ENCODE measurements at places on chromosomes 7 and 10.
A peak's percentile ranks its signal among the peaks of the same experiment; 100 is the strongest.

GRCh38 chr10:71290331-71290730 lies 28.7 kb upstream of the SLC29A3 start:
- no peak for DNase-seq

DNA sequence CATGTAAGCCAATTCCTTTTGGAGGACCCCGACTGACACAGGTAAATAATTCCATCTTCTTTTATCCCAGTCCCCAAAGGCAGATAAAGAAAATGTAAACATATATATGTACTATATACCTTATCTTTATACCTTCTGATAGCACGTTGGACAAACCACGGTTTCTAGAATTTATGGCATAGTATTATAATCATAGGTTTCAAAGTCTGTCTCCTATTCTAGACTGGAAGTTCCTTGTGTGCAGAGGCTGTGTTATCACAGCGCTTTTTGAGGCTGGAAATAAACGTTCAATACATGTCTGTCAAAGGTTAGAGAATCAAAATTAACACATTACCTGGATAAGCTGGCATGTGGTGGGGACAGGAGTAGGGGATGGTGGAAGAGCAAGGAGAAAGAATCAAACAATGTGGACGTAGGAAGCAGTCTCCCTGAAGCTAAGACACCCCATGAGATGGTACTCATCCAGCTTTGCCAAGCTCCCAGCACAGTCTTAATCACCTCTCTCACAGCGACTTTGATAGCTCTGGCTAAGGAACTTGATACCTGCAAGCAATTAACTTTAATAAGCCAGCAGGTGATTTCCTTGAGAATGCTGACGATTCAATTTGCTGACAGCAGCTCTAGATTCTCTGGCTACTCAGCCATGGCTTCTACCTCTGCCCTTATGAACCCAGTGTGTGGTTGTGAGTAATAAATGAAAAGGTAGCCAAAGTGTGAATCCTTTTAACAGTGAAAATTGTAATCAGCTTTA lies 208.4 kb upstream of the LRRTM3 start:
- no peak for DNase-seq

DNA sequence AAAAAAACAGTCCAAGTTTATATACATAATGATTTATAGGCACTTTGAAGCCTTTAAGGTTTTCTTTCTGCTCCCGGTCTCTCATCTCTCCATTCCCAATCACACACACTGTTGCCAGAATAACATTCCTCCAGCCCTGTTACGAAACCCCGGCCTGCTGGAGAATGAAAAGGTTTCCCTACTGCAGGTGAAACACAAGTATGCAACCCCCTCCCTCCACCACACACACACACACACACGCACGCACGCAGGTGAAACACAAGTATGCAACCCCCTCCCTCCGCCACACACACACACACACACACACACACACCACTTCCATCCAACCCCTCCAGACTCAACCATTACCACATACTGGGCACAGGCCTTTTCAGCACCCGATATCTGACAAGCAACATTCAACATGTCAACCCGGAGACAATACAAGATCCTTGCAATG lies 87.5 kb downstream of the PARD3 start:
- no peak for DNase-seq

DNA sequence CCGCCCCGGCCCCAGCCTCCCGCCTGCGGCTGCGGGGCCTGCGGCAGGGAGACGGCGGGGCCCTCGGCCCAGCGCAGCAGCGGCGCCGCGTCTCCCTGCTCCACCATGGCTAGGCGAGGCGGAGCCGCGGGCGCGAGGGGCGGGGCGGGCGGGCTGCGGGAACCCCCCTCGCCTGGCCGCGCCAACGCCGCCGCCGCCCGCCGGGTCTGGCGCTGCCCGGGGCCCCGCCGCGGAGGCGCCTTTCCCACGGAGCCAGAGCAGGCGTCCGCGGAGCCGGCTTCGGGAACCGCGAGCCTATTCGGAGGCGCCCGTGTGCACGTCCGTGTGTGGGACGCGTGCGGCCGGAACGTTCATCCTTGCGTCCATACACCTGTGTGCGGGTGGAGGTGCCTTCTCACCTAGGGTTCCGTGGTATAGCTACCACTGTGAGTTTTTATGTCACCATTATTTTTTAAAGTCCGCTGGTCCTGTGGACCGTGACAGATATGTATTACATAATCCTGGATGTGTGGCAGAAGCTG lies at the start of gene DENND11:
TSS of gene DENND11 (minus strand) at position 120 of the 521 bp plus-strand sequence. CDS start at position 107, 13 bp downstream.
- peak; percentile 72 for DNase-seq
